ENCODE measurements at places on chromosomes 3 and 15. TPM values are rescaled to one million over a fixed set of nuclear protein-coding genes. Genes with fewer than 3 reads are reported as not detected.

The EPHA6 gene
- total RNA-seq, result not detected

GRCh38 chr3:170007031-170007663, 30.6 kb upstream of the GPR160 start:
- no peaks in the 10 kb centered on the region for H3K36me3 ChIP-seq
- H3K4me3 ChIP-seq, result peak overlapping the region; percentile 54
- peak; percentile 65 for DNase-seq
- peaks cover 37% of the 10 kb centered on the region for H3K4me1 ChIP-seq
- peak overlapping the region; percentile 88 for H3K27ac ChIP-seq

DNA sequence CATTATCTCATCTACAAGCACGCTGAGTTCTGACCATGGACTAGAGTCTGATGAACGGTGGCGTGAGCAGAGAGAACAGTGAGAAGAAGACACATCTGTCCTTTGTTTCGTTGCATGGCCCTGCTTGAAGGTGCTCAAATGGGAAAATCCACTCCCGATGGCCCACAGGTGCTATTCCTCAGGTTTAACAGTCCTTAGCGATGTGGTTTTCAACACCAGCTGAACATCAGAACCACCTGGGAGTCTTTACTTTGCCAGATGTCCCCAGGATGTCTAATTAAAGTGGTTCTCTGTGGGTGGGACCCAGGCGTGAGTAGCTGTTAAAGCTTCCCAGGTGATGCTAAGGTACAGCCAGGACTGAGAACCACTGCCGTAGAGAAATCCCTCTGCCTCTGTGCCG, 13.0 kb downstream of the ADAMTS17 start:
- no peak for DNase-seq
- H3K4me3 ChIP-seq, result no peak overlapping the region
- peaks cover 4% of the 10 kb centered on the region for H3K36me3 ChIP-seq
- no peaks in the 10 kb centered on the region for H3K27me3 ChIP-seq

DNA sequence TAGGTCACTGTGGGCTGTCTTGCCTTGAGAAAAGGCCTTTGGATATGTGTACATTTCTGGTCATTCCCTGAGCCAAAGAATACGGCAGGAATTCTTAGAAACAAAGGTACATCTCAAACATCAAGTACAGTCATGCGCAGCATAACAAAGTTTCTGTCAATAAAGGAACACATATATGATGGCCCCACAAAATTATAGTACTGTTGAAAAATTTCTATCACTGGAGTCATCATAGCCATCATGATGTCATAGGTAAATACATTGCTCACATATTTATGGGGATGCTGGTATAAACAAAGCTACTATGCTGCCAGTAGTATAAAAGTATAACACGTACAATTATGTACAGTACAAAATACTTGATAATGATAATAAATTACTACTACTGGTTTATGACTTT, 38.9 kb upstream of the NECTIN3 start:
- no peak for DNase-seq
- no peaks in the 10 kb centered on the region for H3K4me1 ChIP-seq
- no peak overlapping the region for H3K27ac ChIP-seq
- peaks cover 4% of the 10 kb centered on the region for H3K27me3 ChIP-seq
- peaks cover 7% of the 10 kb centered on the region for H3K36me3 ChIP-seq

GRCh38 chr3:154795582-154795981, 284.5 kb upstream of the MME start:
- no peaks in the 10 kb centered on the region for H3K27me3 ChIP-seq
- no peak for DNase-seq
- no peaks in the 10 kb centered on the region for H3K4me1 ChIP-seq
- H3K27ac ChIP-seq, result no peak overlapping the region
- no peaks in the 10 kb centered on the region for H3K36me3 ChIP-seq

The ERC2 gene
- total RNA-seq, result not detected
